ENCODE measurements at places on chromosomes 3 and 15. TPM values are rescaled to one million over a fixed set of nuclear protein-coding genes. Genes with fewer than 3 reads are reported as not detected.

DNA sequence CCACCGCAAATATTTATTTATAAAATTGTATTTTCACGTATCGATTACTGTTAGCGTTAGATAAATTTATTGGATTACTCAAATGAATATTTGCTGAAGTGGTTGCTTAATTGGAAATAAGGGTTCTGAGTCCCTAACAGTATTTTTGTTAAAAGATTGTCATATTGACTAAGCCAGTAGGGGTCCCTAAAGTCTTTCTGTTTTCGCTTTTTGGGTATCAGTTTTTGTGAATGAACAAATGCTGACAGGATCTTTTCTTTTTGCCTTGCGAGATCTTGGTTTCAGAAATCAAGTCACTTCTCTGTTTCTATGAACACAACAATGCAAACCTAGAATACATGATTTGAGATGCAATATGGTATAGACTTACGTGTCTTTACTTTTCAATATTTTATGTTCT, 7.1 kb downstream of the RAD51 start:
- no peak for DNase-seq

GRCh38 chr3:30610702-30611368, 4.4 kb downstream of the TGFBR2 start:
- DNase-seq: no peak

DNA sequence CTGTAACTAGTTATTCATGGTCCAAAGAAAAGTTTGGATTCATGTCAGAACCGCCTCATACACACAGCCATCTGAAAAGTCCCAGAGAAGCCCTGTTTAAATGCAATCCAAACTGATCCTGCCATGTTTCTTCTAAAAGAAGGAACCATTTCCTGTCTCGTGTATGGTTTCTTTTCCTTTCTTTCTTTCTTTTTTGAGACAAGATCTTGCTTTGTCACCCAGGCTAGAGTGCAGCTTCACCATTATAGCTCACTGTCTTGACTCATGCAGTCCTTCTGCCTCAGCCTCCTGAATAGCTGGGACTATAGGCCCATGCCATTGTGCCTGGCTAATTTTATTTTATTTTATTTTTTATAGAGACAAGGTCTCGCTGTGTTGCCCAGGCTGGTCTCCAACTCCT, 77.4 kb upstream of the NSMCE3 start:
- DNase-seq: no peak

The HTR3C gene
- polyA plus RNA-seq: not detected

- no peak for DNase-seq
Observed at GRCh38 chr3:44612678-44613077, 12.2 kb upstream of the ZNF197 start.

DNA sequence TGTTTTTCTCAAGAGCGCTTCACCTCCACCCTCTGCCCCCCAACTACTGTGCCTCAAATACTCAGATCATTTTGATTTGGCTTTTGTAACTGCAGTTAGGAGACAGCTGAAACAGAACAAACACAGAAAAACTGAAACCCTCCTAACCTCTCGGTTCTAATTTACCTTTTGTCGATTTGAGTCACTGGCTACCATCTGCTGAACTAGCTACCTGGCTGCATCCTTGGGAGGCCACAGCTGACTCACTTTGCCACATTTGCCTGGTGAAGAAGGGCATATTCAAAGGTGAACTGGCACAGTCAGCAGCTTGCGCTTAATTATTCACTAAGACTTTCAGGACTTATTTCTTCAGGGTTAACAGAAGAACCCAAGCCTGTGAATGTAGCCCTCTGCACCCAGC, 117.7 kb downstream of the FOXB1 start:
- DNase-seq: no peak

GRCh38 chr3:195268576-195269309, 2.2 kb downstream of the XXYLT1 start:
- DNase-seq: no peak

DNA sequence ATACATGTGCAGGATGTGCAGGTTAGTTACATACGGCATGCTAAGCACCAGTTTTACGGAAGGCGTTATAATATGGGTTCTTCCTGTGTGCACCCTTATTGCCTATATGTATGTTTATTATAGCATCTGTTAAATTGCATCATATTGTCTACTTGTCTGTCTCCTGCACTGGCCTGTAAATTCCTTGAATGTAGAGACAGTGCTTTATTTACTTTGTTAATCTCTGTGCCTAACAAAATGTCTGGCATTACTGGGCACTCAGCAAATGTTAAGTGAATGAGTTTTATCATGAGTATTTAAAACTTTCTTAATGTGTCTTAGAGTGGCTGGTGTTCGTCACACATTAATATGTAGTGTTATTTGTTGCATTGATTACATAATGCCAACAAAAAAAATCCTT, 23.8 kb downstream of the MGA start:
- no peak for DNase-seq

DNA sequence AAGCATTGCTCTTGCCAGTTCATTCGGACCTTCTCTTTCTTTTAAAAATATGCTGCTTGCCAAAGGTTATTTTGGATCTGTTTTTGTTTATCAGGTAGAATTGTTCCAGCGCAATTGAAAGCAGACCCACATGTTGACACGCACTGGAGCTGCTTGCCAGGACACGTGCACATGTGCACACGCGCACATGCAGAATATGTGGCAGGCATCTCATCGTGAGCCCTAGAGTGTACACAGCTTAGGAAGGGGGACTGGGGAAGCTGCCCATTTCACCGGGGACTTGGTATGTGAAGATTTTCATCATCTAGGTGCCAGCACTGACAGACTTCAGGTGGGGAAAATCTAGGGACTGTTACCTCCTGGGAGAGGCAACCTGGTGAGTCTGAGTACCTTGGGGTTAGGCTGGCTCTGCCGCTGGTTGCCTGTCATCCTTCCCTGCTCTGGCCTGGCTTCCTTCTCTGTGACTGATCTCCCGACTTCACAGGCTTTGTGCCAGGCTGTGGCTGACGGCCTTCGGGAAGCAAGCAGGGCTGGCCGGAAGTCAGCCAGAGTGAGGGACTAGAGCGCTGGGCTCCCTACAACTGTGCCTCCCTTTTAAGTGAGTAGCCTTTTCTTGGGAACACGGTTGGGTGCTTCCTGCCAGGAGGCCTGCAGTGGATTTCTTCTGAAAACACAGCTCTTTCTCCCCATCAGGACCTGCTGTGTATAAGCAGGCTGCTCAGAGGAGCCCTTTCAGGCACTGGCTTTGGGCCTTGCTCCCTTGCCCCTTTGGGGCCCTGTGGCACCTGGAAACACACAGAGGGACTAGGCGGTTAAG, 129.3 kb downstream of the EEFSEC start:
- peak; percentile 46 for DNase-seq

GRCh38 chr3:170162052-170162451, 19.5 kb downstream of the PHC3 start:
- DNase-seq: no peak

The CASR gene
- not detected for polyA plus RNA-seq

The ADAMTSL3 gene
- 31.2 TPM for polyA plus RNA-seq

- DNase-seq: no peak
Observed at GRCh38 chr3:172591876-172592771, 68.9 kb upstream of the TNFSF10 start.

DNA sequence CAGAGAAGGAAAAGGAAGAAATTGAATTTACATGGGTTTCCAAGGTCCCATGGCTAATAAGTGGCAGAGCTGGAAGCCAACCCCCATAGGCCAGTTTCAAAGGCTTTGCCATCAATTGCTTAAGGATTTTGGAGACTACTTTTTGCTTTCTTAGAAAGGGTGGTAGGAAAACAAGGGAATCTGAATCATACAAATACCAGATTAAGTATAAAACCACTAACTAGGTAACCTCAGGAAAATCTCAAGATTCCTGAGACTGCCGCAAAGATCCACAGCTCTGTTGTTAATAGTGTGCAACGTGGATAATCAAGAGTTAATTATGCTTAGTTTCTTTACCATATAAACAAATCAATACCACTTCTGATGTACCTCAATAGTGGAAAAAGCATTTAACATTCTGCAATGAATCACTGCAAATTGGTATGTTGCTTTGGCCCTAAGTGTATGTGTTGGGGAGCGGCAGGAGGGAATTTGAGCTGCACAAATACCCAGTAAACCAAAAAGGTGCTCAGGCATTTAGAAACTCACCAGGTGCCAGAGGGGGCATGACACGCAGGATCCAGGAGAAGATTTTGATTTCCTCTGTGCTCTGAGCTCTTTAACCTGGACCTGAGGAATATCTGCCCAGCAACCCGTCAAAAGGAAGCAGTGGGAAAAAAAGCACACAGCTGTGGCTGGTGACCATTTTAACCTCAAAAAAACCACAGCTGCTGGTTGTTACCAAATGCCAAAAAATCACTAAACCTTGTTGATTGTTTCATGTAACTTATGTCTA, 22.0 kb downstream of the AADAC start:
- DNase-seq: no peak

DNA sequence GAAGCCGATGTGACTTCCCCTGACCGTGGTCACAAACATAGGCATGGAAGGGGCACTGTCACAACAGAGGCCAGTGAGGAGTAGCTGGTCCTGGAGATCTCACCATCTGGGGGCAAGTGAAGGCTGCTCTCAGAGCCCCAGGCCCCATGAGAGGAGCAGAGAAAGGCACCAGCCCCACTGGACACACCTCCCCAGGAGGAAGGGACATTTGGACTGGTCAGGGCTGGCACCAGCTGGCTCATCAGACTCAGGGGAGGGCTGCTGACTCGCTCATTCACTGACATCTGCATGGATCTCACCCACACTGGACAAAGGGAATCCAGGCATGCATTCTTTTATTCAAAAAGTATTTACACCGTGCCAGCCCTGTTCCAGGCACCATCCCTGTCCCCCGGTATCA, 26.8 kb downstream of the ESYT3 start:
- no peak for DNase-seq

- DNase-seq: no peak
Observed at GRCh38 chr3:124818398-124819091, 68.6 kb downstream of the ITGB5 start.

DNA sequence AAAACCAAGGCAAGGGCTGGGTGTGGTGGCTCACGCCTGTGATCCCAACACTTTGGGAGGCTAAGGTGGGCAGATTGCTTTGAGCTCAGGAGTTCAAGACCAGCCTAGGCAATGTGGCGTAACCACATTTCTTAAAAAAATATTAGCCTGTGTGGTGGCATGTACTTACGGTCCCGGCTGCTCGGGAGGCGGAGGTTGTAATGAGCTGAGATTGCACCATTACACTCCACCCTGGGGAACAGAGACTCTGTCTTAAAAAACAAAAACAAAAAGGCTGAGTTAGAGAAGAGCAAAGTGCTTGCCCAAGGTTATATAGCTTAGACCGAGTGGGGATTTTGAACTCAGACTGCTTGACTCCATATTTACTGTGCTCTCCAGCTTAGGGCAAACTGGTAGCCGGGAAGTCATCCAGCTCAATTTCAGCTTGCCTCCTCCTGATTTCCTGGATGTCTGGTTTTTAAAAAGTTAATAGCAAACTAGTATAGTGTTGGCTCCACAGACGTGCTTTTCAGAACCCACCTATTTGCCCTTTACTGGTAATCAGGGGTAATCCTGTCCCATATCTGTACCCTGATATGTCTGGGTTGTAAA, 138.9 kb downstream of the CACNA1D start:
- DNase-seq: no peak

The GOLGA8T gene
- polyA plus RNA-seq: not detected

The AGBL1 gene
- polyA plus RNA-seq: 9.7 TPM

DNA sequence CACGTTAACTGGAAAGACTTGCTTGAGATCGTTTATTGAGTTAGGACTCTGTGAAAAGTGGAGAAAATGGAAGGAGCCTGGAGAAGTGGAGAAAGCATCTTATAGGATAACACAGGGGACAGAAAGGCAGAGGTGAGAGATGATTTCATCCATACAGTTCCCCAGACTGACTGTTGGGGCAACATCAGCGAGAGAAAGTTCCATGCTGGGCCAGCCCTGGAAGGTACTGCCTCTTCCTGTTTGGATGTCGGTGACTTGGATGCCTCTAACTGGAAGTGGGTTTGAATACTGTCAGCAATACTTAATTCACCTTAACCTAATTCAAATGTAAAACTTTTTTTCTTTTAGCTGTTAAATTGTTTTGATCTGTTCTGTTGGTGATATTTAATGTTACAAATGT, 32.3 kb downstream of the ATP13A5 start:
- no peak for DNase-seq

The GPR27 gene
- 3.8 TPM for polyA plus RNA-seq

DNA sequence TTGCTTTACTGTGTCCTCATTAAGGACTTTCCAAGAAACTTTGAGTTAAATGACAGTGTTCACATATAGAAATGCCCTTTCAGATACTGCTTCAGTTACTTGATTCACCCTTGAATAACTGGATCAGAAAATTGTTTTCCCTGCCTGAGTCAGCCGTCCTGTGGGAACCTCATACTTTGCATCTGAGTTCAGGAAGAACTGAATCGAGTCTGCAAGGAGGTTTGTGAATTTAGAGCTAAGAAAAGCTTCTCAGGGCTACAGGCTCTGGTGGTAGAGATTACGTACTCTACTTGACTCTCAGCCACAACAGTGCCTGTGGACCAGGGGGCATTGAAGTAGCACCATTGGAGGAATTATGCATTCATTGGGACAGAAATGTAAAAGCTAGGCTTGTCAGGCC, 252.4 kb upstream of the C2CD4B start:
- DNase-seq: no peak

The PRSS50 gene
- 0.10 TPM for polyA plus RNA-seq

The MASP1 gene
- 7.3 TPM for polyA plus RNA-seq

The DNAH12 gene
- 0.78 TPM for polyA plus RNA-seq

The CIDEC gene
- 0.53 TPM for polyA plus RNA-seq

DNA sequence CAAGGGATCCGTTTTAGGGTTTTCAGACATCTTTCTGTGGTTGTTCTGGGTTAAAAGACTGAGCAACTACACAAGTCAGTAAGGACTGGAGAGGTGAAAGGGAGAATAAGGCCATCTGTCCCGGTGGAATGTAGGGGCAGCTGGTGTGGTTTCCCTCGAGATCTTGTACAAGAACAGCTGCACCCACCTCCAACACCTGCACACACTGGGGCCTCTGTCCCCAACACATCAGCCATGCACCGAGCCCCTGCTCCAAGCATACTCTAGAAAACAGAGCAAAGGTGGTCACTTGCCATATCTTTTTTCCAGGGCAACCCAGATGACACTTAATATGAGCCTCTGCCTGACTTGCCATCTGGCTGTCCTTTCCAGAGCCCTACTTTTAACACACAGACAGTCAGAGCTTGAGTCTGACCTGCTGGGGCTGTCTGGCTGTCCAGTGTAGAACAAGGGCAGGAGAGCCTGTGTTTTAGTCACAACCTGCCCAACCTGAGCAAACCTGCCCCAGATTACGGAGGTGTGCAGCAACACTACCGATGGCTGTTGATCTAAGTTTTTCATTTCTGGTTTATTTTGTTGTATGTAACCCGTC, 12.2 kb downstream of the MAN2A2 start:
- no peak for DNase-seq

GRCh38 chr3:32641356-32641755, 43.6 kb upstream of the CNOT10 start:
- no peak for DNase-seq
